ENCODE measurements at places on chromosomes 13 and 19. TPM values are rescaled to one million over a fixed set of nuclear protein-coding genes. Genes with fewer than 3 reads are reported as not detected.

Gene CABP5
- total RNA-seq, result not detected

GRCh38 chr19:2538096-2538757, 62.3 kb downstream of the GADD45B start:
- DNase-seq, result no peak

DNA sequence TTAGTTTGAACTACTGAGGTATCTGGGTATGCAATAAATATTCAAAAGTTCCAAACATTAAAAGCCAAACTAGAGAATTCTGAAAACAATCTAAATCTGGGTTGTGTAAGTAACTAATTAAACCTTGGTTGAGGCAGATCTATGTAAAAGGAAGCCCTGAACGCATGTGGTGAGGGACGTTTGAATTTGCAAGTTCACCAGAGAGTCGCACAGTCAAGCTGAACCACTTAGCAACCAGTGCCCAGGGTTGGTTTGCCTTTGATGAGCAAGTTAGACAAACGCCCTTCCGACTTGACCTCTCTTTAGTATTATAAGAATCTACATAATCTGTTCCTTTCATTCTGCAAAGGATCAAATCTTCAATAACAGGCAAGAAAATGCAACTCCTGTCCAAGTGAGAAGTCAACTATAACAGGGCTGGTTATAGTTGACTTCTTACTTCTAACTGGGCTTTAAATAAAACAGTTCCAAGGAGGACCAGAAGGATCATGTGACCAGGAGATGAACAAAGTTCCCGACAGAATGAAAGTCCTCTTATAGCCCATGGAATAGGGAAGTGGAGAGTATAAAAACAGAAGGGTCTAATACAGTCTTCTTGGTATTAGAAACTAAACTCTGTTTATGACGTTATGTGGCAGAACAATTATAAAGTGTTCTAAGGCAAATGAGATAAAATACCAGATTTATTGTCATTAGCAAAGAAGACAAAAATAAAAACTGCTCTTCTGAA, 40.6 kb downstream of the PHF11 start:
- no peak for DNase-seq

DNA sequence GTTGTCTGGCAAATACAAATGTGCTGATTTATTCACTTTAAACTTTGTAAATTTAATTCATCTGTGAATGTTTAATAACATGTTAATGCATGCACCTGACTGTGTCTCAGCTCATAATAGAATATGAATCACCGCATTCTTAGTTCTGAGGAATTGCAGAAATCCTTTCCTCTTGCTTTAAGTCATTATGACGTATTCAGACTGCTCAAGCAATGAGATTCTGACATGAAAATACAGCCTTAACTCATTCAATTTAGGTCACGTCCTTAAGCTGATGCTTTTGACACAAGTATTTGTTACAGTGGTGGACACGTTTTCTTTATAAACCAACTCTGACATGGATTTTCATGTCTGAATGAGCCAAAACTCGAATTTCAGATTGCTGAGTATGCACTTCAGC, 541.0 kb upstream of the KLF12 start:
- no peak for DNase-seq

DNA sequence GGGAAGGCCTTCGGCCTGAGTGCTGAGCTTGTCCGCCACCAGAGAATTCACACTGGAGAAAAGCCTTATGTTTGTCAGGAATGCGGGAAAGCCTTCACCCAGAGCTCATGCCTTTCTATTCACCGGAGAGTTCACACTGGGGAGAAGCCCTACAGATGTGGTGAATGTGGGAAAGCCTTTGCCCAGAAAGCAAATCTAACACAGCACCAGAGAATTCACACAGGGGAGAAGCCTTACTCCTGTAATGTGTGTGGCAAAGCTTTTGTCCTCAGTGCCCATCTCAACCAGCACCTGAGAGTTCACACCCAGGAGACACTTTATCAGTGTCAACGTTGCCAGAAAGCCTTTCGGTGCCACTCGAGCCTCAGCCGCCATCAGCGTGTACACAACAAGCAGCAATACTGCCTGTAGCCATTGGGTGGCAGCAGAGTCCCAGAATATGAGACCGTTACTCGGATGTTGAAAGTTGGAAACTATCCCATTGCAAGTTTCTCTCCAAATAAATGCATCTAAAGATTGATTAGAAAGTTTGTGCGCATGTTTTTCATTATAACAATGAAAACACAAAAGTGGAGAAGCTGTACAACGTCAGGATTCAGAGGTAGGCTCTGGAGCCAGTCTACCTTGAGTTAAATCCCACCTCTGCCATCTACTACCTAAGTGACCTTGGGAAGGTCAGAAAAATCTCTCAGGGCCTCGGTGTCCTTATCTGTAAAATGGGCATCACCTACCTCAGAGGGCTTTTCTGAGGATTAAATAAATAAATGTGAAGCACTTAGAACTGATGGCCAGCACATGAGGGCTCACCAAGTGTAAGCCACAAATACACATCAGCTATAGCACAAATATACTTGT, 21.1 kb downstream of the ZNF473 start:
- peak; percentile 29 for DNase-seq
